SW 1271 (cell line): ENCODE measurements at places on chromosomes 11 and 22.

- no peak for DNase-seq
Measured at GRCh38 chr22:37046589-37046988, 5.0 kb upstream of the KCTD17 start.

GRCh38 chr22:26134654-26135330, 34.5 kb upstream of the SEZ6L start:
- DNase-seq = no peak

- DNase-seq = no peak
Measured at GRCh38 chr11:12330485-12331231, 46.7 kb upstream of the PARVA start.

GRCh38 chr11:10807493-10808234, 1.1 kb downstream of the EIF4G2 start:
- peak; percentile 25 for DNase-seq

DNA sequence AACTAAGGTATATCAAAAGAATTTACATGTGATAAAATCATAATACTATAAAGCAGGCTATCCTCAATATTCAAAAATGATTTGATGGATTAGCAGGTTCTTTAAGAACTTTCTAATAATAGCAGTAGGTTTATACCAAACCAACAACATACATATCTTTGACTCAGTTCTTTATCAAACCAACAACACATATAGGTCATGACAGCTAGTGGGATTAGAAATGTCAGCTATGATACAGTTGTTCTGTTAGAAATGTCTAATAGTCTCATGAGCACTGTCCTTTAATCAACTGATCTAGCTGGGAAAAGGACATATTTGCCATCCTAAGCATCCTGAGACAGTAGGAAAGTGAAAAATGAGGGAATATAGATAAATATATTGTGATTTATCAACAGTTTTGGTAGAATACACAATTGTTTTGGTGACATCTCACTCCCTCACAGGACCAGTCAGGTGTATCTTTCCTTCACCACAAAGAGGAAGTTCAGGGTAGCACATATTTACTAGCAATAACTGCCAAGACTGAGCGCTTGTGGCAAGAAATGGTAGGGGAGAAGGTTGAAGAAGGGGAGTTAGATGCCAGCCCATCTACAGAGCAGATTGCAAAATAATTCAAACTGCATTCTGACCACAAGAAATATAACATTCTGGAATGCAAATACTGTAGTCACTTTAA, 90.8 kb upstream of the APOA1 start:
- DNase-seq = no peak

DNA sequence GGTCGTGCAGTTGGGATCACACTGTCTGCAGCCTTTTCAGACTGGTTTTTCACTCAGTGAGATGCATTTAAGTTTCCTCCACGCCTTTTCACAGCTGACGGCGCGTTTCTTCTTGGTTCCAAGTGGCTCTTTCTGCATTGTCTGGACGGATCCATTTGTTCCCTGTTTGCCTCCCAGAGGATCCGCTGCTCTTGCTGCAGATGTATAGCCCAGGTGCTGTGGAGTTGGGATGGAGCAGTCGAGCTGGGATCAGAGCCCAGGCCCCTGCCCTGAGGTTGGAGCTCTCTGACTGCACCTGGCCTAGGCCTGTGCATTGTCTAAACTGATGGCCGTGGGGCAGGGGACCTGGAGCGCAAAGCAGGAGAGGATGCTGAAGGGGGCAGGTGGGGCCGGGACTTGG, 51.6 kb downstream of the PARVB start:
- DNase-seq = no peak

GRCh38 chr22:25709758-25710157, 32.2 kb upstream of the MYO18B start:
- no peak for DNase-seq

DNA sequence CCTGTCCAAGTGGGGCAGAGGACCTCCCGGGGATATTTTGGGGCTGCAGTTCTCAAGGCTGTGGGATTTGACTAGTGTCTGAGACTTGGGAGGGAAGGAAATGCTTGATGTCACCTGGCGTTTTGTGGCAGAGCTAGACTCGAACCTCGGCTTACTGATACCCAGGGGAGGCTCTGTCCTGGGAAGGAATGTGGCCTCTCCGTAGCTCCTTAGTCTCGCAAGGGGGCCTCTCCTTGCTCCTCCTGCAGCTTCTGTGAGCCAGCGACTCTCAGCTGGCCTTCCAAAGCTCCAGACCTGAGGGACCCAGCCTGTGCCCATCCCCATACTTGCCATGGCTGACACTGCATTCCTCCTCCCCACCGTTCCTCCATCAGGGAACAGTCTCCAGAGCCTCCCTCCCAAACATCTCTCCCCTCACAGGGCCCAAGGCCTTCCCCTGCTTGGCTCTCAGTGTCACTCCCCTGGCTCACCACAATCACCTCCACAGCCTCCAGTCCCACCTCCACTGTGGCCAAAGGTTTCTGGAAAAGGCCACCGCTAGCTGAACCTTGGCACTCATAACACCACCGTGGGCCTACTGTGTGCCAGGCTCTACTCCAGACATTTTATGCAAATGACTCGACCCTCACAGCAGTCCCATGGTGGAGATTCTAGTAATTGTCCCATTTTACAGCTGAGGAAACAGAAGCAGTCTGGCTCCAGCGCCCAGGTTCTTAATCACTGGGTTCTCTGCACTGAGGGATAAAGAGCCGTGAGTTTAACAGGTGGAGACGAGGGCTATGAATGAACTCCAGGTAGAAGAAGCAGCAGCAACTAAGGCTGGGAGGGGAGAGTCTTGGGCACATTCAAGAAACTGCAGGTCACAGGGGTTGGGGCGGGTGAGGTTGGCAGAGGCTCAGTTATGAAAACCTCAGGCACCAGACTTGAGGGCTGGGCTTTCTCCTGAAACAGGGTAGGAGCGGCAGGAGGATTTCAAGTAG, 12.1 kb downstream of the P2RY2 start:
- DNase-seq = no peak

DNA sequence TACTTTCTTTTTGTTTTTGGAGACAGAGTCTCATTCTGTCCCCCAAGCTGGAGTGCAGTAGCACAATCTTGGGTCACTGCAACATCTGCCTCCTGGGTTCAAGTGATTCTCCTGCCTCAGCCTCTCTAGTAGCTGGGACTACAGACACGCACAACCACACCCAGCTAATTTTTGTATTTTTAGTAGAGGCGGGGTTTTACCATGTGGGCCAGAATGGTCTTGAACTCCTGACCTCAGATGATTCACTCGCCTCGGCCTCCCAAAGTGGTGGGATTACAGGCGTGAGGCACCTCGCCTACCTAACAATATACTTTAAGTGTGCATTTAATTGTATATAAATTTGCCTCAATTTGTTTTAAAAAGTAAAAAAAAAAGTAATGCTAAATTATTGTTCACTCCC, 38.4 kb downstream of the GRK3 start:
- no peak for DNase-seq

DNA sequence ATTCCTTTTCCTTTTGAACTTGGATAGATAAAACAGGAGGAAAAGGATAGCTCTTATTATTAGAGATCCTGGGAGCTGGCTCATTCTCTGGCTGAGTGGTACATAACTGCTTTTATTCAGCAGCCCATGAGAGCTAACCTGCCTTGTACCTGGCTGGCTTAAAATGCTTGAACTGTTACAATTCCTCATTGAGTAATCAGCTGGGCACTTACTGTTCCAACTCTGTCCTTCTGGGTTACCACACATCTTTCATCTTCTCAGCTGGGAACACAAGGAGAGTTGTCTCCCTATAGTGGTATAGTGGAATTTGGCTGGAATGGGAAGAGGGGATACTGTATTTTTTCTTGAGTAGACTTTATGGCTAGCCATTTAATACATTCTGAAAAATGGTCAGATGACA, 39.8 kb upstream of the SPTBN2 start:
- no peak for DNase-seq

GRCh38 chr11:128052912-128053641, 534.3 kb downstream of the ETS1 start:
- peak; percentile 39 for DNase-seq

- DNase-seq = no peak
Measured at GRCh38 chr22:19429950-19430889, 1.3 kb downstream of the HIRA start.

DNA sequence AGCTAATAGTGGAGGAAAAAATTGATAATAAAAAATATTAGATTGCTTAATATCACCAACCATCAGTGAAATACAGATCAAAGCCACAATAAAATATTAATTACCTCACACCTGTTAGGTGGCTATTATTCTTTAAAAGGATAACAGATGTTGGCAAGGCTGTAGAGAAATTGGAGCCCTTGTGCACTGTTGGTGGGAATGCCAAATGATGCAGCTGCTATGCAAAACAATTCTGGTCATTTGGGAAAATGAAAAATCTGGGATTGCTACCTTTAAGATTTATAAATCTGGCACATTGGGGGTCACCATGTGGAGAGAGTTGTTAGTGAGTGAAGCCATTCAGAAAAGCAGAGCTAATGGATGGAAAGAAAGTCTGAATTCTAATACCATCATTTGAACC, 143.4 kb downstream of the FCHSD2 start:
- no peak for DNase-seq

DNA sequence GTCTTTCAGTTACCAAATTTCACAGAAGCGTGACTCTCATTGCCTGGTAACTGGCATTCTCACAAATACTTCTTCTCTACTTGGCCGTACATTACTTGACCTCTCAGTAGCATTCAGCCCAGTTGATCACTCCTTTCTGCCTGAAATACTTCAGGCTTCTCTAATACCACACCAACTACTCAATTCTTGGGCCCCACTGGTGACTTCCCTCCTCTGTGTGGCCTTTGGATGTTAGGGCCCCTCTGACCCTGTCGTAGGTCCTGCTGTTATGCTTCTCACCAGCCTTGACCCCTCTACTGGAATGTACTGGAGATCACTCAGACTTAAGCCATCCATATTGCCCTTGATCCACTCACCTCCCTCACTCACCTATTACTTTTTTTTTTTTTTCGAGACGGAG, 2.2 kb upstream of the EFCAB6 start:
- no peak for DNase-seq

GRCh38 chr22:24871611-24872205, 65.7 kb downstream of the SGSM1 start:
- DNase-seq = no peak

DNA sequence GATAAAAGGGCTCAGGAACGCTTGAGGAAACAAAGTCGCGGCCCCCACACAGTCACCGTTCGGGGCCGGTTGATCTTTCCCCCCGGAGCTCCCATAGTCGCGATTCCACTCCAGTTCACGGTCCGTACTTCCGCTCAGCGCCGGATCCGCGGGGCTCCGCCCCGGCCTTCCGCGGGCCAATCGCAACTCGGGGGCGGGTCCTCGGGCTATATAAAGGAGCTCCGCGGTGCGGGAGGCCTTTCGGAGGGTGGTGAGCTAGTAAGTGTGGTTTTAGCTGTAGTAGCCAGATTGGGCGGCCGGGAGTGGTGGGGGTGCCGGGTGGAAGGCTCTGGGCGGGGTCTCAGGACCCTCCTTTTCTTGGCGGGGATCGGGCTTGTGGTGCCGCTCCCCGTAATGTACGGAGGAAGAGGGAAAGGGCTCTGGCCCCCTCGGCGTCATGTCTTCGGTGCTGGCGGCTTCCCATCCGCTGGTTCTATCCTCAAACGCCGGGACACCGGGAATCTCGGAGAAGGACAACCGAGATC, at the start of the genes C11orf98 and CSKMT:
C11orf98 (minus strand) TSS at position 136 of the 524 bp plus-strand sequence; CDS start at position 95, 41 bp downstream.
CSKMT (plus strand) TSS at position 238 of the 524 bp plus-strand sequence. CDS start 568 bp downstream, outside the sequence.
- peak; percentile 88 for DNase-seq

DNA sequence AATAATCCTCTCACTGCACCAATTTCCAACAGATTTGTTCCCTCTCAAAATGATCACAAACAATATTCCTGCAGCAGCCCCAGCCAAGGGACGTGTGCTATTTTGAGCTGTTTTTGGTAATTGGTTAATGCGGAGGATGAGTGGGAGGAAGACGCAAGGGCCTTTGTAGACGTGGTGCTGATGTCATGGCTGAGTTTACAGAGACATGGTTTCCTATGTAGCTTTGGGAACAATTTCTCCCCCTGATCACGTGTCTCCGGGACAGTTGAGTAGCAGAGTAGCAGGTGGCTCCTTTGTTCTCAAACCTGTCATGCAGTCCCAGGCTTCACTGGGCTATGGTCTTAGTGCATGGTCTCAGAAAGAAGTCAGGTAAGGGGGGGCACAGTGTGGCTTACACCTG, 183.2 kb upstream of the NECTIN1 start:
- DNase-seq = no peak

DNA sequence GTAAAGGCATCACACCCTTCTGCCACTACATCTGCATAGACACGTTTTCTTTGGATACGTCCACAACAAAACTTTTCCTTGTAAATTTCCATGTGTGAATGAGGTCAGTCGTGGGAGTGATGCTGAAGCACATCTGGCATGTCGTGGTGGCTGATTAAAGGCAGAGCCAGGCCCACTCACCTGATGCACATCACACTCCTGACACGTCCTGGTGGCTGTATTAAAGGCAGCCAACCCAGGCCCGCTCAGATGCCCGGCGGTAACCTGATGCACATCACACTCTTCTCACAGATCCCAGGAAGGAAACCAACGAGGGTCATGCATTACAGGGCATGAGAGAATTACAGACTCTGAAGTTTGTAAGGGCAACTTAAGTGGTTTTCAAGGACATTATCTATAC, 321.6 kb upstream of the B3GAT1 start:
- no peak for DNase-seq

GRCh38 chr22:25137577-25138525, 61.8 kb upstream of the CRYBB3 start:
- DNase-seq = no peak

DNA sequence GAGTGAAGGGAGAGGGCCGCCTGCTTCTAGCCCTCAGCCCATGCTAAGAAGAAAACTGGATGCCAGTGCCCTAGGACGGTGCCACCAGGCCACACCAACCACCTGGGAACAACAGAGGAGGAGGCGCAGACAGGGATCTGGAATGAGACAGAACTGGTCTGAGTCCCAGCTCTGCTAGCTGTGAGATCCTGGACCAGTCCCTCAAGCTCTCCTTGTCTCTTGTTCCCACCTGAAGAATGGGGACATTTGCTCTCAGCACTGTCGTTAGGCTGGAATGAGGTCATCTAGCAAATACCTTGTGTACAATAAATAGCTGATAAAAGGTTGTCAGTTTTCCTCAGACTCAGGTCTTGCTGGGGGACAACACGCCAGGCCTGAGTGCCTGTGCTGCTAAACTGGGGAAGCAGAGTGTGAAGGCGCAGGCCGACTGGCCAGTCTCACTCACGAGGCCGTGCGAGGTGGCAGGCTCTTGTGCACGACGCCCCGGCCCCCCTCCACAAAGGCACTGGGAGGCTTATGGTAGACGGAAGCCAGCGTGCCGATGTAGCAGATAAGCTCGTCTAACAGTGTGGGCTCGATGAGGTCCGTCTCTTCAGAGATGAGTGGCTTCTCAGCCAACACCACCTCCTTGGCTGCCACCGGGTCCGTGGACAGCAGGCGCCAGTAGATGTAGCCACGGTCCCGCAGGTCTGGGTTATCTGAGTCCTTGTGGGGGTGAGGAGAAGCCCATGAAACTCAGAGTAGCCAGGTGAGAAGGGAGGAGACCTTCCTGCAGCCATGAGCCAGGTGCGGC, 25.8 kb upstream of the RASL10A start:
- no peak for DNase-seq
